ENCODE measurements at places on chromosomes 3 and 15.

- DNase-seq: no peak
Observed at GRCh38 chr3:154121701-154122551, 736 bp downstream of the ARHGEF26 start.

- DNase-seq: no peak
Observed at GRCh38 chr3:195897081-195897852, 11.1 kb downstream of the TNK2 start.

- DNase-seq: no peak
Observed at GRCh38 chr3:150878996-150879575, 26.2 kb downstream of the MINDY4B start.

DNA sequence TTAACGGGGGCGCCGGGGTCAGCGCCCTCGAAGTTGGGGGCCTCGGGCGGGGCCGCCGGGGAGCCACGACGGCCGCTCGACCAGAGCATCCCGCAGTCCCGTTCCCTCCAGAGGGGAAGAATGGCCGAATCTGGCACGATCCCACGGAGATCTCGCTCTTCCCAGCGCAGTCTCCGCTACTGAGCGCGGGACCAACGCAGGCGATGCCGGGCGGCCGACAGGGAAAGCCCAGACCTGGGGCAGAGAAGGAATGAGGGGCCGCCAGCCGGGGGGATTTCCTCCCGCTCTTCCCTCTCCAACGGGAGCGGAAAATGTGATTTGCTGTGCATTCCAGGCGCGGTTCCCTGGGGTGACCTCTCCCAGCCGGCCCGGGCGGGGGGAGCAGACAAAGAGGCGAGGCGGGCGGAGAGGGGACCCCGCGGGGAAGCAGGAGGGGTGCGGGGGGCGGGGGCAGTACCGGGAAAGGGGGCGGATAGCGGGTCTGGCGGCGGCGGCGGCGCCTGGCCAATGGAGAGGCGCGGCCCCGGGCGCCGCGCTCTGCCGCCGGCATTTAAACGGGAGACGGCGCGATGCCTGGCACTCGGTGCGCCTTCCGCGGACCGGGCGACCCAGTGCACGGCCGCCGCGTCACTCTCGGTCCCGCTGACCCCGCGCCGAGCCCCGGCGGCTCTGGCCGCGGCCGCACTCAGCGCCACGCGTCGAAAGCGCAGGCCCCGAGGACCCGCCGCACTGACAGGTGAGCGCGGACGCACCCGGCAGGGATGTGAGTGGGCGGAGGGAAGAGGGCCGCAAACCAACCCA, at the start of gene GREM1:
TSS of gene GREM1 (plus strand) at position 579 of the 801 bp plus-strand sequence. CDS start 12,687 bp downstream, outside the sequence.
- DNase-seq: no peak

Data from stimulated activated CD4-positive, alpha-beta T cell treated with anti-CD3 and anti-CD28 coated beads, Interleukin-4, amount 100 ng/mL, for 4 hours (primary cell).